ENCODE measurements at places on chromosomes 3 and 15.

GRCh38 chr15:70234256-70234905, 136.7 kb upstream of the TLE3 start:
- ATAC-seq = no peak

DNA sequence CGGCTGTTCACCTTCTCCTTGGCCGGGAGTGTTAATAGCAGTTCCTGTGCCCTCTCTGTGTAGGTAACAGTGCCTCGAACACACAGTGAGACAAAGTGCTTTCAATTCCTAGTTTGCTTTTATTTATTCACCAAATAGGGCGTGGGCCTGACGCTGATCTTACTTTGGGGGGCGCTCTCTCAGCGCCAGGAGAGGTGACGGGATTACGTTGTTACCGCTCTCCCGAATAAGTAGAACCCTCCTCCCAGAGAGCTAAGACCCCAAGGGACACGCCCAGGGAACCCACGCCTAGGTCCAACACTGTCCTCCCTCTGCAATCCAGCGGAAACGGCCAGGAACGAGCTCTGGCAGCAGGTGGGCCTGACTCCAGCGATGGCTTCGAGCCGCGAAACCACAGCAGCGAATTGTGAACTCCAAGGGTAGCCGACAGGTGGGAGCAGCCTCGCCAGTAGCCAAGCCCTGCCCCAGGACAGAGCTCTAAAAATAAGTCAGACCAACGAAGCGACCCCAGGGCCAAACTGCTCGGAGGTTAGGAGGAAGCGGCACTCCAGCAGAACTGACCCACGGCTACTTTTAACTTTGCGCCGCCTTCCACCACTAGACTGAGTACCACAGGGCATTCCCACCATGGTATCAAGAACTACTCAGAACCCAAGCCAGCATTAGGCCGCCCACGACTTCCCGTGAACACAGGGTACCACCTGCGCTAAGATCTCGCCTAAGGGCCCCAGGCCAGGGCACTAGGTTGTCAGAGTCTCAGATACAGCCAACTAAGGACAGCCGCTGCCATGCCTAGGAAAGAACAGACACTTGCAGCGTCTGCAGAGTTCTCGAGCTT, 1.6 kb upstream of the SIN3A start:
- no peak for ATAC-seq

DNA sequence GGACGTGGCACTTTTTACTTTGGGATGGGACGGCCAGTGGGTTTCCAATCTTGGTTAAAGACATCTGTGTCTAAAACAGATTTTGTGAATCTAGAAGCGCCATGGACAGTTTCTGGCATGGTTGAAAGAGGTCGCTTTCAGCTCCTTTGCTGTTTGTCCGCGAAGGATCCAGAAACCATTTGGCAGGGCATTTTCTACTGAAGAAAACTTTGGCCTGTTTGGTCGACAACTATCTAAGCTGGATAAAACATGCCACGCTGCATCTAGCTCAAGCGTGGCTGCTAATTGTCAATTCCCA, 730 bp upstream of the RORA start:
- no peak for ATAC-seq

GRCh38 chr3:130374908-130375307, 29.4 kb downstream of the COL6A5 start:
- no peak for ATAC-seq

GRCh38 chr3:16311960-16312451, 47.0 kb downstream of the OXNAD1 start:
- ATAC-seq = peak; percentile 86

GRCh38 chr3:36649125-36649524, 115.2 kb downstream of the DCLK3 start:
- ATAC-seq = no peak

- no peak for ATAC-seq
Measured at GRCh38 chr15:60076045-60076444, 71.9 kb downstream of the FOXB1 start.

DNA sequence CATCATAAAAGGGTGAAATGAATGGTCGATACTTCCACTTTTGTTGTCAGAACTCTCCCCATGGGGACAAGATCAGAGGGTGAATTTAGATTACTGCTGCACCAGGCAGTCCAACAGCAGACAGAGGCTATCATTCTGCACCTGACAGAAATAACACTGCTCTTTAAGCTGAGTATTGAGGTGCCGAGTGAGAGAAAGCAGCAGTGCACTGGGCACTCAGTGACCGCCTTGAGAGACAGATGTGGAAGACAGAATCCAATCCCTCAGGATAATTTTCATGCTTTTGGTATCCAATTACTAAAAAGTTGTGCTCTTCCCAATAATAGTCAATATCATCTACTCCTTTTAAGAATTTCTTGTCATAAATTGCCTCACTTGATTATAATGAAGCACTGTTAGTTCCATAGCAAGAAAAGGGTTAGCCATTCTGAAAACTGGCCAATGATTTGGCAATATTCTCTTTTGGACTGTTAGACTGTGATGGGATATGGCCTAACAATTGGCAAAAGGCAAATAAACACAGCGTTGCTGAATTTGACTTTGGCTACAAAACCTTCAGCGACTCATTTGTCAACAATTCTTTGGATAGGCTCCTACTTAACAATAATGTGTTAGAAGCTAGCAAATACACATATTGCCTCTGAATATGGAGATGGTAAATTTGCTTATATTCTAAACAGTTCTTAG, 5.5 kb downstream of the FGF7 start:
- peak; percentile 88 for ATAC-seq

DNA sequence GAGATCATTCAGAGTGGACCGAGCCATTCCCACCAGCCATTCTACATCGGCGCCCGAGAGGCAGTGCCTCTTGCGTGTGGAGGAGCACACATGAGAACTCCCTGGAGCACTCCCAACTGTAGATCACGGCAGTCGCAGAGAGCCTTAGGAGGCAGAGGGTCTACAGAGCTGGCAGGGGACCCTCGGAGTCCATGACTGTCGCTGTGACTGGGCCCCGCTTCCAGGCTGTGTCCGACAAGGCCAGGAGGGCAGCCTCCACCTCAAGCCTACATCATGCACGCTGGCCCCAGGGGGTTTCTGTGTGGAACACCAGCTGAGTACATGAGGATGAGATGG, 159.0 kb downstream of the CHSY1 start:
- no peak for ATAC-seq

GRCh38 chr15:62878070-62878469, 164.5 kb upstream of the TPM1 start:
- no peak for ATAC-seq

DNA sequence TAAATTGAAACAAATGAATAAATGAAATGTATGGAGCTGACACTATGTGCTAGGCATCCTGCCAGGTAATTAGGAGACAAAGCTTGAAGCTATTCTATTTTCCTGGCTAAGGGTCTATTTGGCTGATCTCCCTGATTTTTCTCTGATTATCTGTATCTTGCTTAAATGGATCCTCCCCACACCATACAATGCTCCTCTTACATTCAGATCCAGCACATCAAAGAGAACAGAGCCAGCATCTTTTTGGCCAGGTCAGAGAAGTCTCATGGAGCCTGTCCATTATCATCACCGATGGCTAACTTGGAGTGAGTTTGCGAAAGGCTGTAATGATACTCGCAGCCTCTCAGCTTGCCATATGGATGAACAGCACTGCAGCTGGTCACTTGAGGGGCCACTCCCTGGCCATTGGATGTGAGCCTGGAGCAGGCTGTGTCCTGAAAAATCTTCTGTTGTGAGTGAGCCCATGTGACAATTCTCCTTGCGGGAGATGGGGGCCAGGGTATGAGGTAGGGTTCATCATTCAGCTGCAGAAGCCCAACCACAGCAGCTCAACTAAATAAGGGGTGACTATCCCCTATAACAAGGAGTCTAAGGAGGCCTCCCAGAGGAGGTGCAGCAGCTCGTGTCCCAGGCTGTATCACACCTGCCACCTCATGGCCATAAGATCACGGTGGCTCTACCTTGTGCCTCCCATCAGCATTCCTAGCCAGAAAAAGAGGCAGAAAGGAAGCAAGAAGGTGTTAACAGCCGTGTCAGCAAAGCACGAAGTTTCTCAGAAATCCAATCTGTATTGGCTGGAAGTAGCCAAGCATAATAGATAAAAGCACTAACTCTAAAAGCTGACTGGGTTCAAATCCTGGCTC, 69.3 kb upstream of the ST8SIA2 start:
- no peak for ATAC-seq

DNA sequence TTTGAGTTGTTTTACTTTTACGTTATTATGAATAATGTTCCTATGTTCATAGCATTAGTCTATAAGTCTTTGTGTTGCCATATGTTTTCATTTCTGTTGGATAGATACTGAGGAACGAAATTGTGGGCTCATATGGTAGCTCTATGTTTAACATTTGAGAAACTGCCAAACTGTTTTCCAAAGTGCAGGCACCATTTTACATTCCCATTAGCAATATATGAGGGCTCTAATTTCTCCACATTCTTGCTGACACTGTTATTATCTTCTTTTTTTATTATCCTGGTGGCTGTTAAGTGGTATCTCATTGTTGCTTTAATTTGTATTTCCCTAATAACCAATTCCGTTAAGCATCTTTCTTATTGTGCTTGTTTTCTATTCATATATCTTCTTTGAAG, 1.8 kb upstream of the PIK3R4 start:
- ATAC-seq = no peak

DNA sequence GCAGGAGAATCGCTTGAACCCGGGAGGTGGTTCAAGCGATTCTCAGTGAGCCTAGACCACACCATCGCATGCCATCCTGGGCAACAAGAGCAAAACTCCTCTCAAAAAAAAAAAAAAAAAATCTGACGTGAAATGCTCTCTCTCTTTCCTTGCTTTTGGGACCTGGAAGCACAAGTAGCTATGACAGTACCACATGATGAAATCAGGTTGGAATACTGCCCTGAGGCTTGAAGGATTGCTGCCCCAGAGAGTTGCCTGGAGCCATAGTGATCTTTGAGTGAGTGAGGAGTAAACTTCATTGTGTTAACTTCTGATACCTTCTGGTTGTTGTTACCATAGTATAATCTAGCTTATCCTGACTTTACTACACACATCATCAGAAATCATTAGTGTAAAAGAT, 23.3 kb downstream of the AKAP13 start:
- ATAC-seq = peak; percentile 56

DNA sequence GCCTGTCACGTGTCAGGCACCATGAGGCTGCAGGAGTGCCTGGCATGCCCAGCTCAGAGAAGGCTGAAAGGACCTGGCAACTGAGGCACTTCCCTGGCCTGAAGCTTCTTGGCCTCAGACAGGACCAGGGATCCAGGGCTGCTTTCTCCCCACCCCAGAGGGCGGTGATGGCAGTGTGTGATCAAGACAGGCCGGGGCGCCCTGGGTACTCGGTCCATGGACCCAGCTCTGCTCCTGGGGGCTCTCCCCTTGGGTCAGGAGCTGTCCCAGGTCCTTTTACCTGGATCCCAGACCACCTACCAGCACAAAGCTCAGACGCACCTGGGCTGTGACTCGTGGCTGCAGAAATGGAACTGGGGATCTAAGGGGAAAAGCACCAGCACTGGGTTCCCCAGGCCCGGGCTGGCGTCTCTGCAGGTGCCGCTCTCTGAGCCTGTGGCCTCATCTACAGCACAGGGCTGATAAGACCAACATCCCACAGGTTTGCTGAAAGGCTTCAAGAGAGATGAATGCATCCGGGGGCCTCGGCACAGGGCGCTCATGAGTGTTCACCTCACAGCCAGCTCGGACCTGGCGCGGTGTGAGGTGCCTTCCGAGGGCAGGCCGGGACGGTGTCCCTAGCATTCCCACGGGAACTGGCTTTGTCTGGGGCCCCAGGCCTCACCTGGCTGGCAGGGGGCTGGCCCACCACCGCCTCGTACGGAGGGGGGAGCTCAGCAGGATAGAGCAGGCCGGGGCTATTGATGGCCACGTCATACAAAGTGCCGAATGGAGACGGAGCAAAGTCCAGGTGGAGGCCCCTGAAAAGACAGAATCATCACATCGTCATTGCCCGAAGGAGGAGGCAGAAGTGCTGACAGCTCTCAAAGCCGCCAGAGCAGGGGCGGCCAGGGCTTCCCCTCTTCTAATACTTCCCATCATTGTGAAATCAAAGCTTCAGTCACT, 133.6 kb downstream of the NSMCE3 start:
- ATAC-seq = no peak

DNA sequence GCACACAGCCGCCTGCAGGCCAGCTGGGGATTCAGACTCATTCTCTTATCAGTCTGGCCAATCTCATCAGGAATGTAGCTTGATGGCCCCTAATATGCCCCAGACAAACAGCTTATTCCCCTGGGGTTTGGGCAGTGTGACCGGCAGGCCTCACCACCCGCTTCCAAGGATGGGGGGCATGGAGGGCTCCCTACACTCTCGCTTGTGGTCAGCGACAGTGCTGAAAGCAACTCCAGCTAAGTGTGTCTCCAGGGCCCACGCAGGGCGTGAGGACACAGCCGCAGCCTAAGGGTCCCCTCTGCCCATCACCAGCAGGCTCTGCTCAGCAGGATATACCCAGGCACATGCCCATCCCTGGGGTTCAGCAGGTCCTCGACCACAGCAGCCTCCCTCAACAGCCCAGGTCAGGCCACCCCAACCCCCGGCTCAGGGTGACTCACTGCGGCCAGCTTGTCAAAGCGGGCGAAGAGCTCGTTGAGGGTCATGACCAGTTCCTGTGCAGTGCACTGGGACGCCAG, 116.7 kb downstream of the ADCY5 start:
- ATAC-seq = no peak

DNA sequence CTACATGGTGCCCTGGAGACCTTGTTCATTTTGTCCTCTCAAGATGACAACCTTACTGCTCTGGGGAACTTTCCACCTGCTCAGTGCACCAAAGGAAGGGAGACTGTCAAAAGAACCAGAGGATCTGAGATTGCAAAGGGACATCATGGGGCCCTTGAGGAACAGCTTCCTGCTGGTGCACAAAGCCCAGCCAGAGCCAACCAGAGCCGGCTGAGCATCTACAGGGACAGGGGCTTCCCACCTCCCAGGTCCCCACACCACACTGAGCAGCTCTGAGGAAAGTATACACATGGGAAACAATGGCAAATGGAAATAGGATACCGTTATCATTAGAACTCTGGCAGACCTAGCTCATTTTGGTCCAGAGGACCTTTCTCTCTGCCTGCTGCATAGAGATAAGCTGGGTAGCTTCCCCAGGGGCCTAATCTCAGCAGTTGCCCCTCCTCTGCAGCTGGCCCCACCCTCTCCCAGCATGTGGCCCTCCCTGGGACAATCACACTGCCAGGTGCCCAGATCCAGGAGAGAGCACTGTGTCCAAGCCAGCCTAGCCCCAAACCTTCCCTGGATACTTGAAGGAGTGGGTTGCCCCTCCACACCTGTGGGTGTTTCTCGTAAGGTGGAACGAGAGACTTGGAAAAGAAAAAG, 123.4 kb upstream of the PRR20G start:
- ATAC-seq = no peak

GRCh38 chr3:124091716-124092115, 99.8 kb upstream of the ROPN1 start:
- no peak for ATAC-seq

GRCh38 chr3:53324105-53324504, 23.2 kb downstream of the DCP1A start:
- ATAC-seq = no peak

GRCh38 chr3:14869917-14870782, 51.4 kb downstream of the FGD5 start:
- peak; percentile 23 for ATAC-seq

GRCh38 chr3:140863580-140864009, 78.0 kb upstream of the SLC25A36 start:
- ATAC-seq = no peak

GRCh38 chr3:71208211-71209095, 375.1 kb downstream of the FOXP1 start:
- no peak for ATAC-seq

Measured in gastroesophageal sphincter (tissue), 4 donors.